ENCODE measurements at places on chromosomes 4 and X. TPM values are rescaled to one million over a fixed set of nuclear protein-coding genes. Genes with fewer than 3 reads are reported as not detected.

The MAP7D2 gene
- 0.12 TPM for total RNA-seq

The TMEM31 gene
- total RNA-seq = not detected

The CLDN34 gene
- total RNA-seq = not detected

The TCEAL9 gene
- total RNA-seq = 1.6 TPM
